ENCODE measurements at places on chromosomes 13 and 19. TPM values are rescaled to one million over a fixed set of nuclear protein-coding genes. Genes with fewer than 3 reads are reported as not detected.

MATK gene
- 3.3 TPM for total RNA-seq

RASGRP4 gene
- total RNA-seq: 2.5 TPM

ZNF382 gene
- 12.5 TPM for total RNA-seq

ZNF530 gene
- 1.6 TPM for total RNA-seq

RXFP2 gene
- not detected for total RNA-seq

TSSK6 gene
- 3.0 TPM for total RNA-seq

ZNF793 gene
- 4.8 TPM for total RNA-seq

PEAK3 gene
- total RNA-seq: 2.9 TPM

CYP4F8 gene
- total RNA-seq: not detected

LHFPL6 gene
- 14.2 TPM for total RNA-seq

ZNF813 gene
- 27.2 TPM for total RNA-seq

TPRX1 gene
- total RNA-seq: not detected

ELSPBP1 gene
- total RNA-seq: not detected

FAAP24 gene
- total RNA-seq: 5.6 TPM

Measured in Peyer's patch (tissue), 4 donors.